ENCODE measurements at places on chromosomes 1 and 21.

DNA sequence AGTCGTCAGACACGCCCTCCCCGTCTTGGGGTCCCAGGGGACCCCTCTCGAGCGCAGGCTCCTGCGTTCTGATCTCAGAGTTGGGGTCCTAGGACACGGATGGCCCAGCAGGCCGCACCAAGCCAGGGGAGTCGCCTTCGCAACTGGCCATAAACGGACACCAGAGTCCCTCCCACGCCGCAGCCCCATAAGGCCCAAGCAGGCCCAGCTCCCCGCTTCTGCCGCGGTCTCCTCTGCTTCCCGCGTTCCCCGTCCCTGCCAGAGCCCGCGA lies 633 bp downstream of the DMRTA2 start:
- no peak for DNase-seq

DNA sequence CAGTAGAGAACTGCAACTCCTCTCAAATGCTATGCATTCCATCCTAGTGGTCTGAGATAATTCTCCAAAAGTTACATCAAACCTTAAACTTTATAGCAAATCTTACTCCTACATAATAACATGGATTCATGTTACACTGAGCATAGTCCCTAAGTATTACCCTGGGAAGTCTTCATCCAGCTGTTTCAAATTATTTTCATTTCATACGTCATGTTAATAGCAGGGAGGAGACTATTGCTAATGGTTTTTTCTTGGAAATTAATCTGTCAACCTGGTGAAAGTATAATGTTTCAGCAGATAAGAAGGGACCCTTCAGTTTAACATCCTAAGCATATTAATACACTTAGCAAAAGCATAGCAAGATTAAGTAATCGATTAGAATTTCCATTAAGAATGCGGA lies 318.1 kb downstream of the USP25 start:
- DNase-seq = no peak

DNA sequence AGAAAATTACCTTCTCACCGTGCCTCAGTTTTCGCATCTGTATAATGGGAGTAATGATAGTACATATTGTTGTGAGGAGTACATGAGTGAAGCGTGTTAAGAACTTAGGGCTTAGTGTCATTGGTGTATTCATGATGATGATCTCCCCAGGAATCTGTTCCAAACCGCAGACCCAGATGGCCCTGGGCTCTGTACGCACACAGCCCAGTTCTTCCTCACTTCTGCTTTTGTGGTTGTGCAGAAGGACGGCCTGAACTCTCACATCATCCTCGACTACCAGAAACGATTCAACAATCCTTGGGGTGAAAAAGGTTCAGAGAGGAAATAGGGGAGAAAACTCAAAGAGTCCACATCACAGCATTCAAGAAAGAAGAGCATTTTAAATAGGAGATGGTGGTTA lies 323.0 kb downstream of the CAMTA1 start:
- no peak for DNase-seq

DNA sequence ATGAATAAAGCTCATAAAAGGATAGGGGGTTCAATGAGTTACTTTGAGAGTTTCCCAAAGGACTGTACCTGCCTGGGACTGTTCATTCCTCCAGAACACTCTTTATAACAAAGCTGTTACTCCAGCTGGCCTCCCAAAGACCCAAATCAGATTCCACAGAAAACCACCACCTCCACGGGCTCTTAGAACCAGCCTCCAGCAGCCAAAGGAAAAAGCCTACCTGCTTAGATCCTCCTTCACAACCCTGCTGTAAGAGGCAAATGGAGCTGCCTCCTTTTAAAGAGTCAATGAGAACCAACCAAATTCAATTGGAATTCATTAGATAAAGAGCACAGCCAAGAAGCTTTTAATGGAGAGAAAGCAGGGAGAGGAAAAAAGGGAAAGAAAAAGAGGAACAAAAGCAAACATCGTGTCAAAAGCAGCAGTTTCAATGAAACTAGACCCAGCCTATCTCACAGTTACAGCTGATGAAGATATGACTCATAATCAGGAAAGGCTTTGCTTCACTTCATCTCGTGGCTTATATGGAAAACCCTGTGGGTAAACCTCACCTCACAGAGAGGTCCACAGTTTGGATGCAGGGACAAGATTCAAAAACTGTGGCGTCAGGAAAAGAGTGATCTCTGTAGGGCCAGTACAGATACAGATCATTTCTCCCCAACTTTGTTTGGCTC lies 27.8 kb upstream of the FMO4 start:
- no peak for DNase-seq

DNA sequence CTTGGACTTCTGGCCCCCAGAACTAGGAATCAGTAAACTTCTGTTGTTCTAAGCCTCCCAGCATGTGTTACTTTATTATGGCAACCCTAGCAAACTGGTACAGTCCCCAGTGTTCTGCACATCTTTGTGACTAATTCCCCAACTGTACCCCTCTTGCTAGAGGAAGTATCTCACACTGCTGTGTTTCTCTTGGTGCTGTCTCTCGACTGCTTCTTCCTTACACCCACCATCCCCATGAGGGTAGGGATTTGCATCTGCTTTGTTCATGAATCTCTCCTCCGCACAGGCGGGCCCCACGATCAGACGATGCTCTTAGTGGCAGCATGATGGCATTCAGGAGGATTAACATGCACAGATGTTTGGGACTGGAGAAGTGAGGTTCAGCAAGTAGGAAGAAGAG lies 46.7 kb downstream of the CLIC6 start:
- DNase-seq = no peak

- DNase-seq = no peak
These were observed 41.8 kb downstream of the FNBP1L start for GRCh38 chr1:93489756-93490155.

Data from stimulated activated CD4-positive, alpha-beta T cell treated with anti-CD3 and anti-CD28 coated beads, Interleukin-15, amount 100 ng/mL, for 48 hours (primary cell).